ENCODE measurements at places on chromosomes 6 and 20.

GRCh38 chr6:119186490-119186889 is 108.0 kb upstream of the FAM184A start:
- H3K36me3 ChIP-seq: peaks cover 14% of the 10 kb centered on the region
- H3K27ac ChIP-seq: no peak overlapping the region
- no peak overlapping the region for H3K4me3 ChIP-seq
- no peaks in the 10 kb centered on the region for H3K4me1 ChIP-seq
- DNase-seq: no peak

GRCh38 chr20:58480551-58481336 is 34.5 kb downstream of the APCDD1L start:
- H3K27ac ChIP-seq: no peak overlapping the region
- no peak overlapping the region for H3K4me3 ChIP-seq
- no peaks in the 10 kb centered on the region for H3K36me3 ChIP-seq
- peaks cover 23% of the 10 kb centered on the region for H3K27me3 ChIP-seq

DNA sequence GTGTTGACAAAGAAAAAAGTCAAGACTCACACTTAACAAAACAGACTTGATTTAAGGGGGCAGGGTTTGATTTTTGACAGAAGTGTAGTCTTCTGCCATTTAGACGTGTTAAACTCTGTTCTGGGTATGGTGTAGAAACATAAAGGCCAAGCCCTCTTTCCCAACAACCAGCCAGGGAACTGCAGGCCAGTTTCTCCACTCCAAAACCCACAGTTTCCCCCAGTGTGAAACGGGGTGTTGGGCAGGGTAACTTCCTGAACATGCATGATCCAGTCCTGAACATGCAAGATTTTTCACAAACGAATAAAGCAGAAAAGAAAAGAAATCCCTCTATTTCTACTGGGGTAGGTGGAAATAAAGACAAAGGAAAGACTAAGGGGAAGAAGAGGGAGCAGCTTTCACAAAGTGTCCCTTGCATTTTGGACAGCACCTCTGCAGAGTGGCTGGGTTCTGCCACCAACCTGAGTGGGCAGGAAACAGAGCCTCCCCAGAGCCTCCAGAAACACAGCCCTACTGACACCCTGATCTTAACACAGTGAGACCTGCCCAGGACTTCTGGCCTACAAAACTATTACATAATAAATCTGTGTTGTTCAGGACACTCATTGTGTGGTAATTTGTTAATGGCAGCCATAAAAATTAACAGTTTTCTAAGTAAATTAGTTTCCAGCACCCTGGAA is 7.5 kb downstream of the APMAP start:
- H3K36me3 ChIP-seq: peaks cover 32% of the 10 kb centered on the region
- no peak overlapping the region for H3K4me3 ChIP-seq
- peaks cover 3% of the 10 kb centered on the region for H3K4me1 ChIP-seq
- no peaks in the 10 kb centered on the region for H3K27me3 ChIP-seq
- no peak for DNase-seq

- no peak overlapping the region for H3K4me3 ChIP-seq
- no peak overlapping the region for H3K27ac ChIP-seq
- DNase-seq: no peak
- H3K36me3 ChIP-seq: no peaks in the 10 kb centered on the region
Observed at GRCh38 chr6:141552031-141552430, 580.7 kb upstream of the GJE1 start.

DNA sequence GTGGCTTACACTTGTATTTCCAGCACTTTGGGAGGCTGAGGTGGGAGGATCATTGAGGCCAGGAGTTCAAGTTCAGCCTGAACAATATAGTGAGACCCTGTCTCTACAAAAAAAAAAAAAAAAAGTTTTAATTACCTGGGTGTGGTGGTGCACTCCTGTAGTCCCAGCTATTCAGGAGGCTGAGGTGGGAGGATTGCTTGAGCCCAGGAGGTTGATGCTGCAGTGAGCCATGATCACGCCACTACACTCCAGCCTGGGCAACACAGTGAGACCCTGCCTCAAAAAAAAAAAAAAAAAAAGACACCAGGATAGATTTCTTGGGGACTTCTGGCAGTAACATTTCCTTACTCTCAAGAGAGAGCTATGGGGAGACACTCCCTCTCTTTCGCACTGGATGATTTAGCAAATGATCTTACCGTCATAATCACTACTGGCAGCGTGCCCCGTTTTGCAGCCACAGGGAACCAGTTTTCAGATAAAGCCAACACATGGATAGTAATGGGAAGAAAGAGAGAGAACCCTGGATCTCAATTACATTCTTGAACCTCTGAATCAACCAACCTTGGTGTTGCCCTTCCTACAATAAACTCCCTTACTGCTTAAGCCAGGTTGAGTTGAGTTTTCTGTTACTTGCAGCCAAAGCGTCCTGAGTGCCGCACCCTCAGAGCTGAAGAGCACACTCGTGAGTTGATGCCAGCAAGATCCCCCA is 18.1 kb upstream of the PTPN1 start:
- no peak for DNase-seq
- no peak overlapping the region for H3K27ac ChIP-seq
- no peaks in the 10 kb centered on the region for H3K4me1 ChIP-seq
- H3K36me3 ChIP-seq: no peaks in the 10 kb centered on the region
- H3K27me3 ChIP-seq: no peaks in the 10 kb centered on the region

DNA sequence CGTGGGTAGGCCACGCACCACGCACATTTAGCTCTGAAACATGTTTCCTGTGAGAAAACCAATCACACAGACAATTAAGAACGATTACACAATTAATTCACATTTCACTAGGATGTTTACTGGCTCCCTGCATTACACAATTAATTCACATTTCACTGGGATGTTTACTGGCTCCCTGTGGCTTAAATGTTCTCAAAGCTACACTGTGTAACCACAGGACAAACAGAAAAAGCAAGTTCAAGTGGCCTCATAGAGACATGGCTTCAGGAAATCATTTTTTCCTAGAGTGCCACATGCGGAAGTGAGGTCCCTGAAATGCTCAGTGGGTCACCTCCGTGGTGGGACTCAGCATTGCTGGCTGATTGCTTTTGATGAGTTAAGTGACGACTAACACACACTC is 61.7 kb upstream of the XRN2 start:
- DNase-seq: no peak
- no peaks in the 10 kb centered on the region for H3K27me3 ChIP-seq
- peaks cover 31% of the 10 kb centered on the region for H3K36me3 ChIP-seq
- H3K27ac ChIP-seq: no peak overlapping the region
- no peaks in the 10 kb centered on the region for H3K4me1 ChIP-seq
- no peak overlapping the region for H3K4me3 ChIP-seq

GRCh38 chr20:53565254-53565653 is 28.4 kb downstream of the ZNF217 start:
- peaks cover 45% of the 10 kb centered on the region for H3K36me3 ChIP-seq
- DNase-seq: no peak
- H3K4me3 ChIP-seq: no peak overlapping the region
- H3K27me3 ChIP-seq: no peaks in the 10 kb centered on the region
- no peaks in the 10 kb centered on the region for H3K4me1 ChIP-seq
- H3K27ac ChIP-seq: no peak overlapping the region

DNA sequence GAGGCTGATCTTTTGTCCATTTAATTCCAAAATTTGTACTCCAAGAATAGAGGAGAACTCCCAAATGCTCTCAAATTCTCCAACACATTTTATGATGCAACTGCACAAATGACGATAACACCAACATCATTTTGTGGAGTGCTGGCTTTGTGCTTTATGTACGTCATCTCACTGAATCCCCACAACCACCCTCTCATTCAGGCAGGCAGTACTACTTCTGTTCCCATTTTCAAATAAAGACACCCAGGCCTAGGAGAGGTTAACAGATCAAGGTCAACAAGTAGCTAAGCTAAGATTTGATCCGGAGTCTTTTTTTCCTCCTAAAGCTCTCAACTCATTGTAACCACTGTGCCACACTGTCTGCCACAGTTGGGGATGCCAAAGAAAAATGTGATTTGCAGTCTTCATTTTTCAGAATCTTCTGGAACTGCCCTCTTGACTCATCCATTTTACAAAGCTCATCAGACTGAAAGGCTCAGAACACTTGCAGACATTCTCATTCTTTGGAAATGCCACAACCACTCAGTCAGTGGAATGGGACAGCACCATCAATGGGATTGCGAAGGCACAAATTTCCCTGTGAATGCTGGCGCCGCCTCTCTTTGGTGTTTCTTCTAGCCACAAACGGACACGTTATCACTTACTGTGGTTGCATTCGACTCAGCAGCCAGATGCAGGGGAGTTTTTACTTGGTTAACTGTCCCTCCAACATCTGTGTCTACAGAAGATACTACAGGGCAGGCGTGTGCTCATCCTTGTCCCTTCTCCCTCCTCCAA is 184.4 kb downstream of the GJA10 start:
- peaks cover 41% of the 10 kb centered on the region for H3K4me1 ChIP-seq
- H3K4me3 ChIP-seq: no peak overlapping the region
- H3K27ac ChIP-seq: peak overlapping the region; percentile 48
- no peaks in the 10 kb centered on the region for H3K36me3 ChIP-seq
- no peak for DNase-seq

- peak overlapping the region; percentile 90 for H3K27ac ChIP-seq
- no peaks in the 10 kb centered on the region for H3K27me3 ChIP-seq
- peak overlapping the region; percentile 97 for H3K4me3 ChIP-seq
- peaks cover 29% of the 10 kb centered on the region for H3K4me1 ChIP-seq
Observed at GRCh38 chr6:18262702-18263417, 1.5 kb downstream of the DEK start.

GRCh38 chr20:2911200-2911599 is 37.9 kb downstream of the PTPRA start:
- no peak overlapping the region for H3K4me3 ChIP-seq
- H3K27ac ChIP-seq: no peak overlapping the region
- no peaks in the 10 kb centered on the region for H3K27me3 ChIP-seq

DNA sequence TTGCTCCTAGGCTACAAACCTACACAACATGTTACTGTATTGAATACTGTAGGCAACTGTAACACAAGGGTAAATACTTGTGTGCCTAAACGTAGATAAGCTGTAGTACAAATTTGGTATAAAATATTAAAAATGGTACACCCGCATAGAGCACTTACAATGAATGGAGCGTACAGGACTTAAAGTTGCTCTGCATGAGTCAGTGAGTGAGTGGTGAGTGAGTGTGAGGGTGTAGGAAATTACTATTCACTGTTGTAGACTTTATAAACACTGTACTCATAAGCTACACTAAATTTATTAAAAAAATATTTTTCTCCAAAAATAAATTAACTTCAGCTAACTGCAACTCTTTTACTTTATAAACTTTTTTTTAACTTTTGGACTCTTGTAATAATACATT is 391.6 kb downstream of the ADGRB3 start:
- H3K27me3 ChIP-seq: no peaks in the 10 kb centered on the region
- H3K36me3 ChIP-seq: no peaks in the 10 kb centered on the region
- no peak overlapping the region for H3K27ac ChIP-seq
- H3K4me1 ChIP-seq: no peaks in the 10 kb centered on the region
- H3K4me3 ChIP-seq: no peak overlapping the region

DNA sequence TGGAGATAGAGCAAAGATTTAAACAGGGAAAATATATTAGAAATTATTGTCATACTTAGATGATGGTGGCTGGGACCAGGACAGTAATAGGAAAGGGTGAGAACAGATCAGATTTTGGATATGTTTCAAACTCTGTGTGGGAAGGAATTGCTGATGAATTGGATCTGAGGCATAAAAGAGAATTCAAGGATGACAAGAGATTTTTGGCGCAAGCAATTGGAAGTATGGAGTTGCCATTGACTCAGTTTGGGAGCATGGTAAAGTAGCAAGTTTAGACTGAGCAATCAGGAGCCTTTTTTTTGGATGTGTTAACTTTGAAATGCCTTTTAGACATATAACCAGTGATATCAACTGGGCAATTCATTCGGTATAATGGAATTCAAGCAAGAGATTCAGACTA is 14.4 kb downstream of the TAB2 start:
- H3K4me3 ChIP-seq: no peak overlapping the region
- no peaks in the 10 kb centered on the region for H3K36me3 ChIP-seq
- no peak overlapping the region for H3K27ac ChIP-seq
- H3K4me1 ChIP-seq: no peaks in the 10 kb centered on the region
- no peak for DNase-seq

DNA sequence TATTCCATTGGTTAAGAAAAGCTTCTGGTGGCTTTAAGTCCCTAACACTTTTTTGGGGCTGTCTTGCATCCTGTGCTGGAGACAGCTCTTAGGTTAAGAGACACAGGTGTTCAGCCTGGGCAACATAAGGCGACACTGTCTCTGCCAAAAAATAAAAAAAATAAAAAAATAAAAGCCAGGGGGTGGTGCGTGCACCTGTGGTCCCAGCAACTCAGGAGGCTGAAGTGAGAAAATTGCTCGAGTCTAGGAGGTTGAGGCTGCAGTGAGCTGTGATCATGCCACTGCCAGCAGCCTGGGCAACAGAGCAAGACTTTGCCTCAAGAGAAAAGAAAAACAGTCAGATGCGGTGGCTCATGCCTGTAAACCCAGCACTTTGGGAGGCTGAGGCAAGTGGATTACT is 55.6 kb upstream of the ZMYND8 start:
- no peak for DNase-seq
- H3K36me3 ChIP-seq: no peaks in the 10 kb centered on the region
- H3K27me3 ChIP-seq: no peaks in the 10 kb centered on the region
- H3K4me3 ChIP-seq: no peak overlapping the region
- peaks cover 3% of the 10 kb centered on the region for H3K4me1 ChIP-seq

- no peak overlapping the region for H3K4me3 ChIP-seq
Observed at GRCh38 chr6:30075790-30076732, 492 bp upstream of the RNF39 start.

DNA sequence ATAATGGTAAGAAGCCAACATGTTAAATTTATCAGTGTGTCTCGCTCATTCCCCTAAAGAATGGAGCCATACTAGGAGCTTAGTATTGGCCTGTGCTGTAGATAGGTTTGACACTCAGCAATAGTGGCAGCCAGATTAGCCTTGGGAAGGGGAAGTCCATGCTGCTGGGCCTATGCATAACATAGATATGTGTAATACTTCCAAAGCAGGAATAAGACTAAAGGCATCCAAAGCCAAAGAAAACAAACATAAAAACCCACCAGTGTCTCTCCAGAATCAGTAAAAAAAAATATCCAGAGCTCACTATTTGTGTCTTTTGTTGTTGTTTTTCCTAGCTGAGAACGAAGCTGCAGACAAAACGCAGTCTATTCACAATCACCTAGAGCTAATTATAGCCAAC is 104.2 kb upstream of the STXBP5 start:
- H3K4me3 ChIP-seq: no peak overlapping the region
- no peaks in the 10 kb centered on the region for H3K27me3 ChIP-seq
- no peak overlapping the region for H3K27ac ChIP-seq
- no peak for DNase-seq

GRCh38 chr20:14829906-14830305 is 492.5 kb upstream of the FLRT3 start:
- no peak for DNase-seq
- H3K36me3 ChIP-seq: no peaks in the 10 kb centered on the region
- no peaks in the 10 kb centered on the region for H3K27me3 ChIP-seq

DNA sequence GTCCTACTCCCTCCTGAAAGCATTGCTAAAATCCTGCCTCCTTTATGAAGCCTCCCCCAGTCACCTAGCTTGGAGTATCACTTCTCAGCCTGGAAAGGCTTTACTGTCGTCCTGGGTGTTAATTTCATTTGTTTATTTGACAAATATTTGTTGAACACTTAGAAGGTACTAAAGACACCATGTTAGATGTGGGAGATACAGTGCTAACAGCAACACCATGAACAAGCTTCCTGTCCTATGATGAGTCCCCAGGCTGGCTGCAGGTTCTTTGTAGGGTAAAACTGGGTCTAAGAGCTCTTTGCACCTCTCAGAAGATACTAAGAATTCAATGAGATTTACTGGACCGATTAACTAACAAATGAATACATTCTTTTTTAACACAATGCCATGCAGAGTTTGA is 109.2 kb upstream of the TMEM170B start:
- H3K27ac ChIP-seq: no peak overlapping the region
- H3K36me3 ChIP-seq: no peaks in the 10 kb centered on the region
- peaks cover 16% of the 10 kb centered on the region for H3K4me1 ChIP-seq
- no peak for DNase-seq

Measured in thymus (tissue), 14 donors.